ENCODE measurements at places on chromosomes 11 and 22.

DNA sequence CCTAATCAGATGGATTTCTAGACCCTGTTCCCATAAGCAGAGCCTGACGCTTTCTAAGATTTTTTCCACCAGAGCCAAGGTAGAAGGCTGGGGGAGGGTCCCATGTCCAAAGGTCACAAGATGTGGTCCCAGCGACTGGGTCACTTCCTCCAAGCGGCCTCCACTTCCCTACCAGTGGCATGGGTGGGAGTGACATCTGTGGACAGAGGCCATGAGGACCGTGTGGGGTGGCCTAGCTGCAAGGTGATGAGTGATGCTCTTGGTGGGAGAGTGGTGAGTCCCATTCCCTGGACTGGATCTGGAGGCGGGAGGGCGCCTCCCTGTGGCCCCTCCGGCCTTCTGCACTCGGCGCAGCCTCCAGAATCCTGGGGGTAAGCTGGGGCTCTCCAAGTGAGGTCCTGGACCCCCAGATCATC lies 32.4 kb upstream of the PRR5 start:
- DNase-seq: no peak

GRCh38 chr11:44989831-44990566 lies 39.3 kb upstream of the TP53I11 start:
- peak; percentile 26 for DNase-seq

DNA sequence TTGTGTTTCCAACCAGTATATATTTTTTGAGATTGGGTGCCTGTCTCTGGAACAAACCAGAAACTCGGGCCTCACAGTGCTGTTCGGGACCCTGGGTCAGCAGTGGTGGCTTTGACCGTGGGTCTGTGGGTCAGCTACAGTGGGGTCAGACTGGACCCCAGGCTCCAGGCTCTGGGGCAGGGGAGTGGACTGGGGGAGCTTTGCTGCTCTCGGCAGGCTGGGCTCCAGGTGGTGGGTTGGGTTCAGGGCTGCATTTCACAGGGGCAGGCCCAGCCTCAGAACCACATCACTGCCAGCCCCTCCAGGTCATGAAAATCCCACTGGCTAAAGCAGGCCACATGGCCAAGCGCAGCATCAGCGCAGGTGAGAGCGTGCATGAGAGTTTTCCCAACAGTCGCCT lies 1279.3 kb downstream of the BRD1 start:
- no peak for DNase-seq

- peak; percentile 52 for DNase-seq
These were observed 60.9 kb downstream of the PDHX start for GRCh38 chr11:34977089-34977912.

DNA sequence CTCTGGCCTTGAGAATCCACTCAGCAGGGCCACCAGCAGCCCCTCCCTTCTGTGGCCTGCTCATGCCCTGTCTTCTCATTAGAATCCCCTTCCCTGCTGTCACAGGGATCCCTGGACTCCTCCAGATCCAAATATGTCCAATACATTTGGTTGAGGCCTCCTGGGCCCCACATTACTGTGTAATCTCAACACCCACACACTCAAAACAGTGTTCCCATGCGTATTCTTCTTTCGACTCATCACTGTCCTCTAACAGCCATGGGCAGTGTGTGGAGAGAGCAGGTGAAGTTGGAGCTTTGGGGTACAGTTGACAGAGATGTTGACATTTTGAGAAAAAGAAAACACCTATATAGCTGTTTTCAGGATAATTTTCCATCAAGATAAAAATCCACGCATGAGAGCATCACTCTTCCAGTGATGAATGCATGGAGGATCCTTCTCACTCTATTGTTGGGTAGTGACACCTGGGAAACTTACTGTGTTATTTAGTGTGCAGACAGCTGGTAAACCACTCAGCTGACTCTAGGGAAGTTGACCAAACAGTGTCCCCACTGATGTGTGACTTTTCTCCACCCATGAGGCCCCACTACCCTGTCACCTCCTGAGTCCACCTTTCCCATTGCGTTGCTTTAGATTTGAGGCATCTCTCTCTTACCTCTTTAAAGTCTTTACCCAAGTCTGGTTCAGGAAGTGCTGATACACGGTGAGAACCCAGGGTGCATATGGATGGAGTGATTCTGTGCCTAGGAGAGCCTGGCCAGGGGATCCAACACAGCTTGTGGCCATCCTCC lies 28.7 kb upstream of the VPREB1 start:
- no peak for DNase-seq

GRCh38 chr11:76690736-76691135 lies 20.2 kb upstream of the LRRC32 start:
- peak; percentile 76 for DNase-seq
